ENCODE measurements at places on chromosomes 16 and 17.
A peak's percentile ranks its signal among the peaks of the same experiment; 100 is the strongest.

GRCh38 chr17:60303406-60304099 lies 88.4 kb downstream of the USP32 start:
- DNase-seq, result no peak

GRCh38 chr16:66600477-66600876 lies 4.0 kb upstream of the CMTM3 start:
- no peak for DNase-seq

- DNase-seq, result no peak
Measured at GRCh38 chr17:6286233-6286632, 148.7 kb downstream of the AIPL1 start.

DNA sequence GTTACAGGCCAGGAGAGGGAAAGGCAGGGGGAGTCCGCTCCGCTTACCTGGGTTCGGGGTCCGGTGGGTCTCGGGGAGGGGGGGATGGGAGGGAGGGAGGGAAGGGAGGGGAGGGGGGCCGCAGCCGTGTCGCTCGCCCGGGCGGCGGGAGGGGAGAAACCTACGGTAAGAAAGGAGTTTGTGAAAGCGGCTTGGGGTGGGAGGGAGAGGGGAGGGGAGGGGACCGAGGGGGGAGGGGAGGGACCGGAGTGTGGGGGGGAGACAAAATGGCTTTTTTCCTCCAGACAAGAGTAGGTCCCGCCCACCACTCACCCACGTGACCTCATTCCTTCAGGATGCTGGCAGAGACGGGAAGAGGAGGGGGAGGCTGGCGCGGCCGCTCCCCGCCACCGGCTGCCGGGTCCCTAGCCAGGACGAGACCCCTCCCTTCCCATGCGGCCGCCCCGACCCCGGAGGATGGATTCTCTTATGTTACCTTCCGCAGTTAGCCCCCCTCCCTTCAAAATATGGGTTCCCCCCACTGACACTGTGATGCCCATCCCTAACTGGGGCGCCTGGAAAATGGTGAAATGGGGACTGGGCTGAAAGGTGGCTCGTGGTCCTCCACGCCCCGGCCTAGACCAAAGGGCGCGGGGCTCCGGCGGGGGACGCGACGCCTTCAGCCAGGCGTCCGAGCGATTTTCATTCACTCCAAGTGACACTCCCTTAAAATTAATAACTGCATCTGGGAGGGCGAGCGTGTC lies at the start of gene PCGF2:
Gene PCGF2 (minus strand): TSS at position 188 of the 743 bp plus-strand sequence. CDS start 7,934 bp downstream, outside the sequence.
- DNase-seq, result peak; percentile 82

GRCh38 chr17:74474043-74474792 lies 7.8 kb downstream of the CD300A start:
- DNase-seq, result no peak

- no peak for DNase-seq
Measured at GRCh38 chr16:71421911-71422310, 19.9 kb downstream of the TLE7 start.

- no peak for DNase-seq
Measured at GRCh38 chr17:37502009-37502936, 12.6 kb downstream of the DUSP14 start.

DNA sequence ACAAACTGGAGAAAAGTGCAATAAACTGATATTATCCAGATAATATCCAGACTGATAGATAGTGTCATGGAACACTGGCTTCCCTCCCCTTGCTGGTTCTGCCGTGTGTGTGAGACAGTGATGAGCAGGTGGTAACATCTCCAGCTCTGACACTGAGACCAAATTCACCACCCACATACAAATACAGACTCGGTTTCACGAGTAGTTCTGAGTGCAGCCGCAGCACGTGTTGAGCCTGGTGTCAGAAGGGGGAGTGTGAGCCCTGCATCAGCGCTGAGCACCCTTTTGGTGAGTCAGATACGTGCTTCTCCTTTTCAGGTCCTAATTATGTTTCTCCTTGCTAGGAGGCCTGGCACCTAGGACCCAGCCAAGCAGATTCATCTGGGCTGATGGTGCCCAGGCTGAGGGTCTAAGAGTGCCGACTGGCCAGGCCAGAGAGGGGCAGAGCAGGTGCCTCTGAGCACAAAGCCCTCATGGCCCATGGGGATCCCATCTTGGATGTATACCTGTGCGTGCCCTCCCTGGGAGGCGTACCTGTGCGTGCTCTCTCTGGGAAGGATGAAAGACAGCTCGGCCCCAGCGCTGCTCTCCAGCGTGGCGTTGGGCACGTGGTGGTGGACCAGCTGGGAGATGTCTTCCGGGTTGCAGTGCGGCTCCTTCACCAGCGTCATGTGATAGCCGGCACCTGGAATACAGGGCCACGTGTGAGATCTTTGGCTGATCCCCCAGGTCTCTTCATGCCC lies 27.3 kb upstream of the RNPS1 start:
- DNase-seq, result no peak

DNA sequence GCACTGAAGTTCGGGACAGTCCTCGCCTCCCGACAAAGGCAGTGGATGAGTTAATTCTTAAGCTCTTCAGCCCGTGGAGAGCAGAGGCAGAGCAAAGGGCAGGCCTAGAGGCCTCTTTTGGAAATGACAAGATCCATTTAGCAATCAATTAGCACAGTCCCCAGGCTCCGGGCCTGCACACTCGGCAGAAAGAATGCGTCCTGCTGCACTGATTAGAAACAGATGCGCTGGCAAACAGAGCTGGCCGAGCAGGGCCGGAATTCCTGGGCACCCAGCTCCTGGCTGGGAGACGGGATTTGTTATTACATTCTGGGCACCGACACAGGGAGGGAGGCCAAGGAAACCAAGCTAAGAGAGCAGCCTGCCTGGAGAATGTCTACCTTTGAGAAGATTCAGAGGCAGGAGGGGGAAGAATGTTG lies 162.9 kb downstream of the COPRS start:
- peak; percentile 51 for DNase-seq

- no peak for DNase-seq
Measured at GRCh38 chr16:50530277-50531236, 17.6 kb upstream of the NKD1 start.

GRCh38 chr17:73722165-73722564 lies 77.9 kb upstream of the SDK2 start:
- no peak for DNase-seq

DNA sequence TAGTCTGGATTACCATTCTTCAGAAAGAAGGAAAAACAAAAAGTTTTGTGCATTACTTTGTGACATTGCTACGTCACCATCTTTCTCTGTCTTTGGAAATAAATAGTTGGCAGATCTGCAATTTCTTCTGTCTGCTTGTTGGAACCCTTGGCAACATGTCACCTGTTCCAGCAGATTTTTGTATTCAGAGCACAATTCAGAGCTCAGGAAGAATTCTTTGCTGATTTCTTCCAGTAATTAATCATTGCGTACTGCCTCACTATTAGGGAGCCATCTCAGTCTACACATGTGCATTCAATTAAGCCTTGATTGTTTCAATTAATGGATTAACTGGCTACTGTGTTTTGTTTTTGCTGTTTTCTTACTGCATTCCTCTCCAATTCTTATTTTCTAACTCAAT lies 467.2 kb downstream of the CDH8 start:
- no peak for DNase-seq

- no peak for DNase-seq
Measured at GRCh38 chr16:88058136-88058535, 106.9 kb downstream of the BANP start.

- DNase-seq, result no peak
Measured at GRCh38 chr17:27414271-27414670, 42.0 kb upstream of the KSR1 start.

DNA sequence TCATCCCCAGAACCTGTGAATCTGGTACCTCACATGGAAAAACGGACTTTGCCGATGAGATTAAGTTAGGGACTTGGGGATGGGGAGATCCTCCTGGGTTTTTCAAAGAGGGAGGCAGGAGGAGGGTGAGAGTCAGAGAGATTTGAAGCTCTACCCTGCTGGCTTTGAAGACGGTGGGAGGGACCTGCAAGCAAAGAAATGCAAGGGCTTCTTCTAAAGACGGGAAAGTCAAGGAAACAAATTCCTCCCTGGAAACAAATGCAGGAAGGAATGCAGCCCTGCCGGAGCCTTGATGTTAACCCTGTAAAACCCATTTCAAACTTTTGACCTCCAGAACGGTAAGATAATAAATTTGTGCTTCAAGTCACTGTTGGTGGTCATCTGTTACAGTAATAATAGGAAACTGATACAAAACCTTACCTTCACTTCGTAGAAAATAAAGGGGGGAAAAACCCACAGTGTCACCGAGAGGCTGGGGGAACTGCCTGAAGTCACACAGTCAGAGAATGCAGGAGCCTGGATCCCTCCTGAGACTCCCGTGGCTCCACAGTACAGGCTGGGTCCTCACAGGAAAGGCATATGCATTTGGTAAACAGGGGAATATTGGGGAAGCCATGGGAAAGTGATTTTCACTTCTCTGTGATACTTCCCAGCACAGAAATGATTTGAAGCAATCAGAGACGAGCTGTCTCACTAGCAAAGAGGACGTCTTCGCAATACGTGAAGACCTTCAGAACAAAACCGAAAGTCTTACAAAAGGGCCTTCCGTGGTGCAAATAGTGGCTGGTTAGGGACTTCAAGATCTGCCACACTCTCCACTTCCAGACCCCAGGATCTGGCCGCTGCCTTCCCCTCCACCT lies 58.9 kb upstream of the CLEC3A start:
- no peak for DNase-seq

DNA sequence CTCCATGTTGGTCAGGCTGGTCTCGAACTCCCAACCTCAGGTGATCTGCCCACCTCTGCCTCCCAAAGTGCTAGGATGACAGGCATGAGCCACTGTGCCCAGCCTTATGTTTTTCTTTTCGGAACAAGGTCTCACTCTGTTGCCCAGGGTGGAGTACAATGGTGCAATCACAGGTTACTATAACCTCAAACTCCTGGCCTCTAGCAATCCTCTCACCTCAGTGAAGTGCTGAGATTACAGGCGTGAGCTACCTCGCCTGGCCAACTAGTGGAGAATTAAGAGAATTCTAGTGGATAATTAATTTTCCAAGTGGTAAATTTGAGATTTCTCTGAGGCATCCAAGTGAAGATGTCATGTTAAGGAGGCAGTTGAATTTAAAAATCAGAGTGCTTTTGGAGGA lies 2.9 kb upstream of the FBXO47 start:
- DNase-seq, result no peak

GRCh38 chr17:78144147-78144719 lies 2.0 kb upstream of the C17orf99 start:
- DNase-seq, result peak; percentile 50

- DNase-seq, result no peak
Measured at GRCh38 chr16:79845033-79845733, 244.6 kb upstream of the MAF start.

GRCh38 chr16:10964039-10964890 lies 19.9 kb downstream of the CLEC16A start:
- DNase-seq, result peak; percentile 57
